HS-27A (cell line): ENCODE measurements at places on chromosomes 2 and 18.

GRCh38 chr18:25795213-25795612, 295.2 kb downstream of the SS18 start:
- DNase-seq = no peak

- DNase-seq = no peak
Observed at GRCh38 chr2:112474844-112475486, 7.0 kb upstream of the TTL start.

GRCh38 chr2:62265106-62265505, 69.2 kb downstream of the B3GNT2 start:
- DNase-seq = no peak

DNA sequence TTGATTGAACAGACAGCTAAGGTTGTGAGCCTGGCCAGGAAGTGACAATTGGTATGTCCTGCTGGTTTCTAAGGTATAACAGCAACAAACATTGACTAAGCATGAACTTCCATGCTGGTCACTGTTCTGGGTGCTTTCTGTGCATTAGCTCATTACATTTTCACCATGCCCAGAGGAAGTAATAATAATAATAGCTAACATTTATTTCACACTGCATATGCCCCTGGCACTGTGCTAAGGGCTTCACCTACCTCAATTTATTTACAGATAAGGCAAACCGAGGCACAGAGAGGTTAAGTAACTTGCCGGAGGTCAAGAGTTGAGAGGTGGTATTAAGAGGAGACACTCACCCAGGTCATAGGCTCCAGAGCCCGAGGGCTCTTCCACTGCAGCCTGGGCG, 113.6 kb downstream of the PDCL3 start:
- DNase-seq = no peak

GRCh38 chr18:58025205-58025604, 18.8 kb upstream of the NEDD4L start:
- no peak for DNase-seq

GRCh38 chr2:189254268-189254883, 74.8 kb upstream of the COL5A2 start:
- DNase-seq = no peak

DNA sequence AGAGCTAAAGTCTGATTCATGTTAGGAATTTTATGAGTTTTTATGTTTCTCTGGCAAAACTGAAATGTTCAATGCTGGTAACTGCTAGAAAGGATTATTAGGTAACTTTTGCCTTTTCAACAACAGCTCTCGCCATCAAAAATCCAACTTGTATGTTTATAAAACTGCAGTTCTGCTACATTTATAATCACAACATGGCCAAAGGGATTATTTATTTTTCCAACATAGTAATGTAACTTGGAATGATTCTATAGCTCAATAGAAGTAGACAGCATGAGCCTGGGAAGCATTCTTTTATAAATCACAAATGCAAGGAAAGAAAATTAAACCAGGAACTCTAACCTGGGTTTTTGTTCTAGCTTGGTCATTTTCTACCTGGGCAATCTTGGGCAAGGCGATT, 470.9 kb downstream of the TGIF1 start:
- no peak for DNase-seq

DNA sequence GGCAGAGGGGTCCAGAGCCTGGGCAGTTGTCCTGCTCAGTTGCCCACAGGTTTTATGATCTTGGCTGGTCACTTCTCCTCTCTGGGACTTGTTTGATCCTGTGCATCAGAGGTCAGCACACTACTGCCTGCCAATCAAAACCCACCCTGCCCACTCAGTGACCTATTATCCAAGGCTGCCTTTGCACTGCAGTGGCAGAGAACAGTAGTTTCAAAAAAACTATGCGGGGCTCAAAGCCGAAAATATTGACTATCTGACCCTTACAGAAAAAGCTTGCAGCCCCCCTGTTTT, 218.2 kb downstream of the CYP26B1 start:
- no peak for DNase-seq

DNA sequence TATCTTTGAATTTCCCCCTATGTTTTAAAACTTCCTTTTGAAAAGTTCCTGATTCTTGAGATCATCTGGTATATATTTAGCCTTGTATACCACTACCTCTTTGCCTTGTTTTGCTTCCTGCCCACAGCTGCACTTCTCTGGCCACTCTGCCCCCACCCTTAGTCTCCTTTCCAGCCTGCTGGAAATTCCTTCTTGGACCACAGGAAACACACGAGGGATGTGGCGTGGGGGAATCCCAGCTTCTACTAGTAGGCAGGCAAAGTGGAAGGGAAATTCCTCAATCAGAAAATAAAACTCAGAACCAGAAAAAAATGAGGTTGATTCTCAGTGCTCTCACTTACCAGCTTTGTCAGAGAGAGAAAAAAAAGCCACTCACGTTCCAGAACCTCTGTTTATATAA, 13.4 kb downstream of the IL18RAP start:
- DNase-seq = no peak

GRCh38 chr2:152617456-152618192, 99.6 kb downstream of the PRPF40A start:
- no peak for DNase-seq

- no peak for DNase-seq
Observed at GRCh38 chr2:67240507-67240906, 156.6 kb upstream of the ETAA1 start.

GRCh38 chr2:42767899-42768705, 4.2 kb upstream of the OXER1 start:
- no peak for DNase-seq

DNA sequence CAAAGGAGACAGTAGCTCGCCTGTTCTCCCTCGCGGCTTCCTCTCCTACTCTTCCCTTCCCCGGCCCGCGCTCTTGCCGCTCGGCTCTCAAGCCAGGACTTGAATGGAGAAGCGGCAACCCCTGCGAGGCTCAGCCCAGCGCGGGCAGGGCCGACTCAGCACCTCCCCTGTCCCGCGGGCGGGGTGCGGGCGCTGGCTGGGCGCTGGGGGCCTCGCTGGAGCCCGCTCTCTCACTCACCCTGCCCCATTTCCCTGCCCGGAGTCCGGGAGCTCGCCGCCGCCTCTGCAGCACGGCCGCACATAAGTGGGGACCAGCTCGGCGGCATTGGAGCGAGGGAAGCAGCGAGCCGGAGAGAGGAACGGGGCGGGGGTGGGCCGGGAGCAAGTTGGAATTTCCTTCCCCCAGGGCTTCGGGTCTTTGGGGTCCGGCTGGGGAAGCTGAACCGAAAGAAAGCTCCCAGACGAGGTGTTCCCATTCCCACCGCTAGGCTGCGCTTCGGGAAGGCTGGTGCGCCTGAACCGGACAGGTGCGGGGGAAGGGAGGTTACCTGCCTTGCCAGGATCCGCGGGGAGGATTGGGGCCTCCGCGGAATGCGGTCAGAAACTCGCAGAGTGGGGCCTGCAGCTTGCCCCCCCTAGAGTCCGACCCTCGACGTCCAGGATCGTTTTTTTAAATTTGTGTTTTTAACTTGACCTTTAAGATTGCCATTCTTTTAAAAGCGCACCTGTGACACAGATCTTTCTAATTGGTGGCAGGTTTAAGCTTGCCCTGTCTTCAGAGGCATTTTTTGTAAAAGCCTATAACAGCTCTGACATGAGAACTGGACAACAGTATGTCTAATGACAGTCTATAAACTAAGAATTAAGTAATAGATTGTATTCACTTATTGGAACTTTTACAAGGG, at the start of gene COBLL1:
Gene COBLL1, minus strand, starts transcription at position 105 of the 905 bp plus-strand sequence. CDS start 627 bp downstream, outside the sequence.
- DNase-seq = no peak

DNA sequence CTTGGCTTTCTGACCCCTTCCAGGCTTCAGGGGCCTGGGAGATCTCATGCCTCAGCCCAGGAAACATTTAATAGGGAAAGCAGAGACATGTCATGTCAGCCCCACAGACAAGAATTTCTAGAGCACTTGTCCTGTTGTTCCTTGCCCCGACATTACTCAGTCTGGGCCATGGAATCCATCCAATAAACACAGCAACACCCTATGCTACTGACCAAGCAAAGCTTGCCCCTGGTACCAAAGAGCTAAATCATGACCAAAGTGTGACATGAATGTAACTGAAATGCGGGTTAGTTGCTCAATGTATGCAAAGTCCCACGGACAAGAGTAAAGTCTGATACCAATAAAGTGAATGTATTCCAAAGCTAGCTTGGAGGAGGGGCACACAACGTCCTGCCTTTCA, 35.1 kb downstream of the EHD3 start:
- DNase-seq = no peak

DNA sequence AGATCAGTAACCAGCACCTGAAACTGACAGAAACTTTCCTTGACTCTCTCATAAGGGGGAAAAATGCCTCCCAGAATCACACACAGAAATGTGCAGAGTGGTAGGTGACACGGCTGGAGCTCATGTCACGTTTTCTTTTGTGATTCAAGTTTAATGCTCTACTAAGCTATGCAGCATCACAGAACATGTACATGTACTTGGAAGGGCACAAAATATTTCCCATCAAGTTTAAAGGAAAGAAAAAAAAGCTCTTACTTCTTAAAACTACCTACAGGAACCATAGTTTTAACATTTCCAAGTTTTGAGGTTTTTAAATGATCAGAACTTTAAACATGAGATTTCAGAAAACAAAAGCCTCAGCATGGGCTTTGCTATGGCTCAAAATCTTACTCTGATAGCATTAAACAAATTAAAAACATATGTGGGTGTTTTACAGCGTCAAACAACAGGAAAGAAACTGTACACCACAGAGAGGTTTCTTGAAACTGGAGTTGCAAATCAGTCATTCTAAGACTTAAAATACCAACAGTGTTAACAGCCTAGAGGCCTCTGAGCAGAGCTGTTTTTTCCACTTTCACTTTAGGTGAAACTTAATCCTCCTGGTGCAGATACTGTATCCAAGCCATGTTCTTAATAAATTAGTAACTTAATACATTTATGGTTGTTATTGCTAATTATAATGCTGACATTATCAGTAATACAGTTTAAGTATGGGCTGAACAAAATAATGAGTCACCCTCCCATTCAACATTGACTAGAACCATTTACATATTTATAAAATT, 30.1 kb downstream of the MBP start:
- no peak for DNase-seq

GRCh38 chr2:105822186-105822585, 77.5 kb downstream of the NCK2 start:
- no peak for DNase-seq

DNA sequence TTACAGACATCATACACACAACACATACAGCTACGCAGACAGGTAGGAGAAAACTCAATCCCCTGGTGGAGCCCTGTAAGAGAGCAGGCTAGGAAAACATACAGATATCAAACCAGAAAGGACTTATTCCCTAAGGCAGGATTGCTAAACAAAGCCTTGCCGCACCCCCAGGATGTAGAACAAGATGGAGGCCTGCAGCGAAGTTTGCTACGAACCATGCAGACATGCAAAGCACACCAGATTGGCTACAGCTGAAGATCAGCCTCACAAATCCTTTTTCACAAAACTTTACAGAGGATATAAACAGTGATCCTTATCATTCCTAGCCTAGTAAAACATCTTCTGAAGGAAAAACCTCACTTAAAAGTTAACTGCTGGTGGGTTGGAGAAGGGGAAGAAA, 28.3 kb downstream of the C18orf54 start:
- no peak for DNase-seq

DNA sequence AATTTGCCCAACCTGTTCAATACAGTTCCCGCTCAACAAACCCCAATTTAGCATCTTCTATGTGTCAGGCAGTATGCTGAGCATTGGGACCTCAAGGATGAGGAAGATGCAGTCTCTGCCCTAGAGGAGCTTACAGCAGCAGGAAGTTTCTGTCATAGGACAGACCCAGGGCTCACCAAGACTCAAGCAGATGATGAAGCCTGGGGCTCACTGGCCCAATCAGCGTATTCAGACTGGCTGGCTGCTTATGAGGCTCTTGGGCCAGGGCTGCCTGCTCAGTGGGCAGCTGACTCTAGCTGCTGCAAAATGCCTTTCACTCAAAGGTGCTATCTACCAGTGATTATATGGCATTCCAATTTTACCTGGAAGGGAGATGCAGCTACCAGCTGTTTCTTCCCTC, 2.1 kb downstream of the FAM178B start:
- no peak for DNase-seq

GRCh38 chr2:171389780-171390179, 44.0 kb downstream of the METTL8 start:
- DNase-seq = no peak

DNA sequence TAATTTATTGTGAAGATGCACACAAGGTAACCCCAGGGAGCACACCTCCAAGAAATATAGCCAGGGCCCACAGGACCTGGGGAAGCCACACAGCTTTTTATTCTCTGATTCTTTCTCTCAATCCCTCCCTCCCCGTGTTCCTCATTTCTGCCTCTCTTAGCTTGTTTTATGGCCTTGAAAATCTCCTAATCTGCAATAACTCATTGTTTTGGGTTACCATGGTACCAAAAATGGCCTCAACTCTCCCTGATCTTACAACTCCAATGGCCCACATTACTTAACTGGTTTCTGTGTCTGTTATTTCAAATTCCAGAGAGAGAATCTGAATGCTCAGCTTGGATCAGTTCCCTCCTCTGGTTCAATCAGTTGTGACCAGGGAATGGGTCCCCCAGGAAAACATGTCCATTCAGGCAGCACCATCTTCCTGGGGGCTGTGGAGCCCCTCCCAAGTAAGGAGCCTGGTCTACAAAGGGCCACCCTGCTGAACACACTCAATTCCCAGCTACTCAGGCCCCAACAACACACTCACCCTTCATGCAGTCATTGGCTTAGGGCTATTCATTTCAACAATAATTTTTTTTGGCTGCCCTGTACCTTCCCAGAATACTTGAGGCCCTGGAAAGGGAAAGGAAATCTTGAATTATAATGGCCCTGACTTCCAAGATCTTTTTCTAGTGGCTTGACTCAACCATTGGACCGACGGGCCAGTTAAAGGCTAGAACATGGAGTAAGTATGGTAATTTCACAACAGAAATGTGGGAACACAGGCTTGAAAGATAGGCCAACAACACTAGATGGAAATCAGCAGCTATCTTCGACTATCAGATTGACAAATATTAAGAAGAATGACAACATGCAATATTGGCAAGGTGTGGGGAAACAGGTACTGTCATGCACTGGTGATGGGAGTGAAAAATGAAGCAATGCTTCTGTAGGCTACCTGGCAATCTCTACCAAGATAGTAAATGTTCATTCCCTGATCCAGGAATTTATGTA, 41.6 kb upstream of the ST3GAL5 start:
- DNase-seq = no peak

GRCh38 chr2:26481706-26482105, 3.8 kb upstream of the OTOF start:
- no peak for DNase-seq

DNA sequence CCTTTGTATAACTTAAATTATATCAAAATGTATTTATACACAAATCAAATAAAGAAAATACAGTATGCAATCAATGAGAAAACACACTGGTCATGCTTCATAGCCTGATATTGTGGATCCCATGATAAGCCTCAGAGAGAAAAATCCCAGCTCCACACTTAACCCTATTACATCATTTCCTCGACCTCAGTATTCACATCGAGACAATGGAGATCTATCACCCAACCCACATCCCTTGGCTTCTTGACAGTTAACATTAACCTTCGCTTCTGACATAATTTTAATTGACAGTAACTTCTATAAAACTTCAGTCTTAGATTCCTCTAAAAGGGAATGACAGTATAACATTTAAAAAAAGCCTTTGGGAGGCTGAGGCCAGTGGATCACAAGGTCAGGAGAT, 11.6 kb downstream of the TMX3 start:
- DNase-seq = no peak
